ENCODE measurements at places on chromosomes 1 and 21.
A peak's percentile ranks its signal among the peaks of the same experiment; 100 is the strongest.

- DNase-seq, result no peak
These were observed 54.0 kb upstream of the MRPS6 start for GRCh38 chr21:34019402-34019801.

- DNase-seq, result no peak
These were observed 56.3 kb upstream of the COA6 start for GRCh38 chr1:234316937-234317336.

DNA sequence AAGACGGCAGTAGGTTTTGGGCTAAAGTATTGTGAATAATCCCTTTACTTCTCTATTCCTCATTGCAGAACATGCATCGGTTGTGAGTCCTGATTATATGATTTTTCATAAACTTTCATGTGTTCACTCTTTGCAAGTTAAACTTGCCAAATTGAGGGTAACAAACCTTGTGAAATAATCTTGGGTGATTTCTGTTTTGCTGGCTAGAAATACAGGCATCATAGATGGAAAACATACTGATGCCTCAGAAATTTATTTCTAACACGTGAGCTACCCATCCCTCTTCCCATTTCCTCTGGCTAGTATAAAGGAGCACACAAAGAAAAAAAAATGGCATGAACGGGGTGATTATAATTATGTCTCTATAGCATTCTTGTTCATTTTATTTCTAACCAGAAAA, 39.6 kb downstream of the RGS5 start:
- no peak for DNase-seq

DNA sequence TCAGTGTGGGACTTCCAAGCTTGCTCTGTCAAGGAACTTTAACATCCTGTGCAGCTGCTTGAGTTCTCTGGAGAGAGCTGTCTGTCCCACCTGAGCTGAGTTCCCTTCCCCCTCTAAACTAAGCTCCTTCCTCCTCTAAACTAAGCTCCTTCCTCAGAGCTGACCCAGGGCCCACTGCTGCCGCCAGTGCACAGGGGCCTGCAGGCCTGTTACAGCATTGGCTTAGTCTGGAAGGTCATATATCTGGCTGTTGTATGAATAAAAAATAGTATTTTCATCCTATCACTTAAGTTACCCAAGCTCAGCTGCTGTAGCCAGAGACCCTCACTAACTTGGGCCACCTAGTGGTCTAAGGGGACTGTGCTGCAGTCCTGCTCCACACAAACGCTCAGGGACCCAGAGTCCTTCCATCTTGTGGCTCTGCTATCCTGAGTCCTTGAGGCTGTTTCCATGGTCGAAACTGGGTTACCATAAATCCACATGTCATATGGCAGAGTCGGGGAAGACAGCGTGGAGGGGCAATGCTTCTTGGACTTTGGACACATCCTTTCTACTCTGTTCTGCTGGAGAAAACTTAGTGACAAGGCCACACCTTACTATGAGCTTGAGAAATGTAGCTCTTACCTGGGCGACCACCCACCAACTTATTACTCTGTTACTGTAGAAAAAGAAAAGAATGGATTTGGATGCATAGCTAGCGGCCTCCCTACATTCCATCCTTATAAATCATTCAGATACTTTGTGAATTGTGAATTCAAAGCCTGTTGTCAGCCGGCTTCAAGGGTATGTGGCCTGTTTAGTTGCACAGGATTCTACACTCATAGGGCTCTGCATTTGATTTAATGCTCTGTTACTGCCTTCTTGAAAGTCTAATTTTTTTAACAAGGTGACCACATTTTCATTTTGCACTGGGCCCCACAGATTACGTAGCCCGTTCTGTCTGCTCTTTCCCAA, 71.4 kb upstream of the GCLM start:
- peak; percentile 22 for DNase-seq

DNA sequence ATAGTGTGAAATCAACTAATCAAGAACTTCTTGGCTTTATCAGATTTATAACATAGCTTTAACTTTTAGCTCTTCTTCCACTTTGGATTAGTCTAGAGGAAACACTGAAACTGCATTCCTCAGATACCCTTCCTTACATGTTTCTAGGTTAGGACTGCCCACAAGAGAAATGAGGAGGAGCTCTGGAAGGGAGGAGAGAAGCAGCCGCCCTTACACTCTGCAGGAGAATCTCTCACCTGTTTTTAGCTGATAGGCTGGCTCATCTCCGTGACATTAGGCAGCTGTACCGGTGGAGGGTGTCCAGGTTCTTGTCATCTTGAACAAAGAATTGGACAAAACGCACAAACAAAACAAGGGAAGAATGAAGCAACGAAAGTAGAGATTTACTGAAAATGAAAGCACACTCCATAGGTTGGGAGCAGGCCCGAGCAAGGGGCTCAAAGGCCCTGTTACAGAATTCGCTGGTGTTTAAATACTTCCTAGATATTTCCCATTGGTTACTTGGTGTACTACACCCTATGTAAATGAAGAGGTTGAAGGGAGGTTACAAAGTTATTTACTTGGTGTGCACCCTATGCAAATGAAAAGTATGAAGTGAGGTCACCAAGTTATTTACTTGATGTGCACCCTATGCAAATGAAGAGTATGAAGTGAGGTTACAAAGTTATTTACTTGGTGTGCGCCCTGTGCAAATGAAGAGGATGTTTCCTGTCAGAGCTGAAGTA, 524.9 kb upstream of the CHRM3 start:
- DNase-seq, result no peak

GRCh38 chr1:178564086-178564782, 51.3 kb downstream of the TEX35 start:
- DNase-seq, result peak; percentile 33

- DNase-seq, result peak; percentile 60
These were observed 10.9 kb downstream of the OLIG2 start for GRCh38 chr21:33036430-33037162.

DNA sequence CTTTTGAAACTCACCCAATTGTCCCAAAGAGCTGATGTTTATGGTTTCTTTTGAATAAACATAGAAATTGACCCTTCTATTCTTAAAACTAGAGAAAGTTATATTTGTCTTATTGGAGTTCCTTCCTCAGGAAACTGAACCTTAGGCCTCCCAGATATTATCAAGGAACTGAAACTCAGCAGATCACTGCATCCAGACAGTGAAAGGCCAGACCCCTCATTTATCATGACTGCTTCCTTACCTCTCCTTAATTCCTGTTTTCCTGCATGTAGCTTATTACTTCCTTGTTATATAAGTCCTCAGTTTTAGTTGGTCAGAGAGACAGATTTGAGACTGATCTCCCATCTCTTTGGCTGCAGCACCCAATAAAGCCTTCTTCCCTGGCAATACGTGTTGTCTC, 27.5 kb downstream of the SLC22A15 start:
- DNase-seq, result no peak

DNA sequence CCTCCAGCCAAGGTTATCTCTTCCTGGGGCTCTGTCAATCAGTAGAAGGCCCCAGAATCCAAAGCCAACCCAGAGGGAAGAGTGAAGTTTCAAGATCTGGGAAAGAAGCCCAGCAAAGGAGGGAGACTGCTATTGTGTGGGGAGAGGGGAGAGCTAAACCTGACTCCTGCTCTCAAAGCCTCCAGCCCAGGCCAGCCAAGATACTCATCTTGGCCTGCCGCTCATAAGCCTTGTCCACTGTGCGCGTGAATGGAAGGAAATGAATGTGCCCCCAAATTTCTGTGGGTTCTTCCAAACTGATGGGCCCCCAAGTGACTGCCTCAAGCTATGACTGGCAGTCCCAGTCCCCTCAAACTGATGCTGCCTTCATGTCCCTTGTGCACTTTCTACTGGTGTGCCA, 2.0 kb downstream of the PLXNA2 start:
- no peak for DNase-seq

- DNase-seq, result no peak
These were observed 10.9 kb downstream of the SLC41A1 start for GRCh38 chr1:205802060-205802459.

DNA sequence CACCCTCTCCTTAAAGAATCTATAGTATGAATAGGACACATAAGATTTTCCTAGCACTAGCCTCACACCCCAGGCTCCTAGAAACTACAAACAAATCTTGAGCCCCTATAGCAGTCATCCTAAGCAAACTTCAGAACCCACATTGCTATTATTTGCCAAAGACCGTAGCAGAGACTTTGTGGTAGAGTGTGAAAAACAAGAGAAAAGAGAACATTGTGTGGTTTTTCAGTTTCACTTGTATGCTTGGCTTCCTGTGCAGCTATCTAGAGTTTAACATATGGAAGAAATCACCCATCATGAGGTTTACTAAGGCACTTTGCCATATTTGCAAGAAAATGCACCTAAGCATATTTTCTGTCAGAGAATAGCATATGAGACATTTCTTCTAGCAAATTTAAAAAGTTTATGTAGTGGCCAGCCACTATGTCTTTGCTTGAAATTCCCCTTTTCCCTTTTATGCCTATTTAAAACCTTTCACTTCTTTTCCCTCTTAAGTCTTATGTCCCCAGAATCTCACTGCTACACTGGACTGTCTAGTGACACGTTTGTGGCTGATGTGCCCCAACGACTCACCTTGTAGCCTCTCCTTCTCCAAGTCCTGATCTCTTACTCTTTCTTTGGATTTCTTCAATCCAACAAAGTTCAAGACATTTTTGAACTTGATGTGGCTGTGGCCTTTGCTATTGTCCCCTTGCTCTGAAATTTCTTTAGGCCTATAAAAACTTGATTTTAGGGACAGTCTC, 25.6 kb downstream of the CCDC190 start:
- DNase-seq, result no peak

DNA sequence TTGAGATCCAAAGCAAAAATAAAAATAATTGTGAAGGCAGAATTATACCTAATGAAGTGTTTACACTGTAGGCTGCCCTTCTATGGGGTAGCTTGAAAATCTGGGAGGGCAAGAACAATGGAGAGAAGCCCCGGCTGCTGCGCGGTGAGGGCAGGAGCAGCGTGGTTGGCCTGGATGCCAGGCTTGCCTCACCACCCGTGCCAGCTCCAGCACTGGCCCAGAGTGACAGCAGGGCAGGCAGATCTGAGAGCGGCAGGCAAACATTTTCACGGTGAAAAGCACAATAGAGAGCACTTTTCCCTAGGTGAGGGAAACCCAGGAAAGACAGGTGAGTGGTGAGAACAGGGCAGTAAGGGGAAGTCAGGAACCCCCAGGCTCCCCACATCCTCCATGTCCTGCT, 1.4 kb downstream of the PROK1 start:
- DNase-seq, result no peak

DNA sequence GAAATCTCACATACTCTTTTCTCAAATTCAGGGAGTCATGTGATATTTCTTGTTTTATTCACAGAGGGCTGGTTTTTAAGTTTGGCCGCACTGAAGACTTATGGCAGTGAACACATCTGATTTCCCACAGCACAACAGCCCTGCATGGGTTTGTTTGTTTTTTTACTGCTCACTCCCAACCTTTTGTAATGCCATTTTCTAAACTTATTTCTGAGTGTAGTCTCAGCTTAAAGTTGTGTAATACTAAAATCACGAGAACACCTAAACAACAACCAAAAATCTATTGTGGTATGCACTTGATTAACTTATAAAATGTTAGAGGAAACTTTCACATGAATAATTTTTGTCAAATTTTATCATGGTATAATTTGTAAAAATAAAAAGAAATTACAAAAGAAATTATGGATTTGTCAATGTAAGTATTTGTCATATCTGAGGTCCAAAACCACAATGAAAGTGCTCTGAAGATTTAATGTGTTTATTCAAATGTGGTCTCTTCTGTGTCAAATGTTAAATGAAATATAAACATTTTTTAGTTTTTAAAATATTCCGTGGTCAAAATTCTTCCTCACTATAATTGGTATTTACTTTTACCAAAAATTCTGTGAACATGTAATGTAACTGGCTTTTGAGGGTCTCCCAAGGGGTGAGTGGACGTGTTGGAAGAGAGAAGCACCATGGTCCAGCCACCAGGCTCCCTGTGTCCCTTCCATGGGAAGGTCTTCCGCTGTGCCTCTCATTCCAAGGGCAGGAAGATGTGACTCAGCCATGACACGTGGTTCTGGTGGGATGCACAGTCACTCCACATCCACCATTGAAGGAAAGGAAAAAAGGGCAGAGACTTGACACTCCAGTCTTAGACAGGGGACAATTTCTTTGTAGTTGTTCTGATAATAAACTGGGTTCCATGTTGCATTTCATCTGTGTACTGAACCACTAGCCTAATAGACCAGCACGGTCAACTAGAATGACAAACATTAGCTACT, 22.8 kb downstream of the TMEM50A start:
- peak; percentile 73 for DNase-seq

DNA sequence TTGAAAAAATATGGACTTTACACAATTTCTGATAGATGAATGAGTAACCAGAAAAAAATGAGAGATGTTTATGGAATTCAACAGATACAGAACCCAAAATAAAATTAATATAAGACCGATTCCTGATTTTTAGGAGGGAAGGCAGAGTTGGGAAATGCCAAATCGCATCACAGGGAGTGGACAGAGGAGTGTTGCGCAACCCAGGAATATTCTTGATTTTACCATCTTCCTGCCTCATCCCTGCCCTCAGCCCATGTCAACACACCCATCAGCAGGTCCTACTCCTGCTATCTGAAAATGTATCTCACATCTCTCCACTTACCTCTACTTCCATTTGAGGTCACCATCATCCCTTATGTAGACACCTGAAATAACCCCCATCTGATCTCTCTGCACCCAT, 221.0 kb downstream of the DSCAM start:
- DNase-seq, result no peak

DNA sequence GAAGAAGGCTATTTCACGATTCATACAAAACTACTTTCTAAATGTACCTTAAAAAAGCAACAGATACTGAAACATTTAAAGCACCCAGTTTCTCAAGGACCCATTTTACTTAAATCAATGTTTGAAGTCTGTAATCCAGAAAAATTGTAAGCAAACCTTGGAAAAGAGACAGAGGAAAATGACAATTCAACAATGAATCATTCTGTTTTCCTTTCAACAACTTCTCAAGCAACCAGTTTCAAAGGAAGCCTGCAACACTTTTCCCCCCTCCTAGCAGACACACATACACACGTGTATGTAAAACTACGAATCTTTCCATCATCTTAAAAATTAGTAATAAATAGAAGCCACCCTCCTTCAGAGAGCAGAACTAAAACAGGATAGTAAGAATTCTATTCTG, 1.2 kb downstream of the RERE start:
- DNase-seq, result peak; percentile 53

DNA sequence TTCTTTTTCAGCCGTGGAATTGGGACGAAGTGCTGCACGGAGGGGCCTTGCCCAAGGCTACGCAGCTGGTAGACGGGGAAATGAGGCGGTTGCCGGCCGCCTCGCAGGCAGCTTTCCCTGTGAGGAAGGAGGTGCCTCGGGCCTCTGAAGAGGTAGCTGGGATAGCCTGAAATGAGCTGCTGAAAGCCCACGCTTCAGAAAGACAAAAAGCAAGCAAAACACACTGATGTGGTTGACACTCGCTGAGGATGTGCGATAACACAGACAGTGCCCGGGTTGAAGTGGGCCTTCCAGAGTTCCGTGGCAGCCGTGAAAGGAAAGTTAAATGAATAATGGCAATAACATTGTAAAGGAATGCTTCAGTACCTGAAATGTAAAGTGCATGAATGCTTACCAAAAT, 47.2 kb downstream of the S1PR1 start:
- DNase-seq, result no peak

DNA sequence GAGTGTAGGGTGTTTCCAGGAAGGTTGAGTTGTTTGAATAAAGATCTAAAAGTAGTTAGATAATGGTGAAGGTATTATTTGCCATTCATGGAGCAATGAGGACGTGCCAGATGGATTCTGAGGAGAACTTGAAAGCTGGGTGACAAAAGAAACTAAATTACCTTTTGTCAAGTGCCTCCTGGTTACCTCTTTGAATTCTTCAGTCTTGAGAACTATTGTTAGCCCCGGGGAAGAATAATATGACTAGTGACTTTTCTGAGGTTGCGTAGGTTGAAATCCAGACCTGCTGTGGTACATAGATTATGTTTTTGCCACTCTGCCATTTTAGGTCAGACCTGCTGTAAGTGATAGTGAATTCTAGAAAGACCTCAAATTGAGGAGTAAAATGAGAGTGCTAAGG, 11.5 kb downstream of the LAMC1 start:
- no peak for DNase-seq

Data from astrocyte of the spinal cord (primary cell).